ENCODE measurements at places on chromosomes 3 and 15.

DNA sequence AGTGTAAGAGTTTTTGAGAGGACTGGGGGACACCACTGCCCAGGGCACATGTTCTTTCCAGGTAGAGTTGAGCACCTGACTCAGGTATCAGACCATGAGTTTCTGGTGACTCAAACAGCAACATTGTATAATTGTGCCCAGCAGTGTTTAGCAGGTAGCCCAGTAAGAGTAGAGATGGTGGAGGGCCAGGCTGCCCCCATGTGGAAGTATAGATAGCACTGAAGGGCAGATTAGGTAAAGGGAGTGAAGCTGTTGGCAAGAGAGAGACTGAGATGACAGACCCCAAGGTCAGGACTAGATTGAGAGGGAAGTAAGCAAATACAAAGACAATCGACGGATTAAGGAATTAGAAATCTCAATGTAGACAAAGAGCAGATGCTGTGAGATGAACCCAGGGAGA lies 74.6 kb downstream of the TRIM42 start:
- DNase-seq: no peak

DNA sequence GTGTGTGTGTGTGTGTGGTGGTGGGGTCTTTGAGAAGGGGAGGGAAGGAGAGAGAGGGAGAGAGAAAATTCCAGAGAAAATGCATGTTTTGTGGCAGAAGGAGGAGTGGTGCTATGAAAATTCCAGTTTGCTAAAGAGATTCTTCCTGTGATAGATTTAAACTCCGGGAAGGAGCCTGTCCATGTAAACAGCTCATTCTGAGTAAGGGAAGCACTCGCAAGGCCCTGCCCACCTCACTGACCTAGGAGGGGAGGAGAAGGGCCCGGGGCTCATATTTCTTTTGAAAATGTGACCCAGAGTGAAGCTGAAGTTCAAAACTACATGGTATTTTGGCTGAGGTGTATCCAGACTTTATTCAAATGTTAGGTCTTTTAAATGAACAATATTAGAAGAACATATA lies 41.3 kb downstream of the ADAMTSL3 start:
- no peak for DNase-seq

DNA sequence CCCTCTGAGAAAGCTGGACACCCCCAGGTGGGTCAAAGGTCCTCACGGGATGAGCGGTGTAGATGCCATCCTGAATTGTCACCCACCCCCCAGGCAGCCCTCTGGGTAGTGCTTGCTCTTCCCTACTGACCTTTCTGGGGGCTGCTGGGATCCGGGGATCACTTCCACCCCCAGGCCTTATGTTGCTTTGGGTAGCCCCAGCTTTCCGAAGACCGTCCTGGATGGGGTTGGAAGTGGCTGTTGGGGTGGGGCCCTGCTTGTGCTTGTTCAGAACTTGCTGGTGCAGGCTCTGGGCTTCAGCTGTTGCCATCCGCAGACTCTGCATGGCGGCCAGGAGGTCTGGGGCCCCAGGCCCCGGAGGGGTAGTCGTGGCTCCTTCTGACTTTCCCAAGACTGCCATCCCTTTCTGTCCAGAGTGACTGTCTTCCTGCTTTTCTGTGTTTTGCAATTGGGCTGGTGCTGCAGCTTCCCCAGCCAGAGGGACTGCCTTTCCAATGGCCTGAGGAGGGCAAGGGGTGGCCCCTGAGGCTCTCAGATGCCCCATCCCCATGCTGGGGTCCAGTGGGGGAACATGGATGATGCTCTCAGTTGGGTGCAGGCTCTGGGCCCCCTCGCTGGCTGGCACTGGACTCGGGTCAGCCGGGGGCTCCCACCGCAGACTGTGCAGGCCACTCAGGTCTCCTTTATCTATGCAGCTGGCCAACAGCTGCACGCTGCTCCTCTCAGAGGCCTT lies 6.3 kb downstream of the XIRP1 start:
- DNase-seq: no peak

- no peak for DNase-seq
These were observed 14.3 kb upstream of the PDE8A start for GRCh38 chr15:84967380-84967779.

DNA sequence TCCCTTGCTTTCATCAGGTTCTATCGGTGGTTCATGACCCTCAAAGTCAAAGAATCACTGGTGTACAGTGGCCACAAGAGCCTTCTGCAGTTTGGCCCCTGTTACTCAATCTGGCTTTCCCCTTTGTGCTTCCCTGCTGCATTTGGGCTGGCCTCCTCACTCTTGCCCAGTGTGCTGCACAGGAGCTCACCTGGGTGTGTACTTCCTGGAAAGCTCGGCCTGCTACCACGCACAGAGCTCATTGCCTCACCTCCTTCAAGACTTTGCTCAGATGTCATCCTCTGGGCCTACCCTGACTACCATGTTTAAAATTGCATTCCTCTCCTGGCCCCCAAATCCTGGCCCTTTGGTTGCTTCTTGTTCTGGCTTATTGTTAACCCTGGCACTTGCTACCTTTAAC lies 90.9 kb downstream of the MITF start:
- no peak for DNase-seq

DNA sequence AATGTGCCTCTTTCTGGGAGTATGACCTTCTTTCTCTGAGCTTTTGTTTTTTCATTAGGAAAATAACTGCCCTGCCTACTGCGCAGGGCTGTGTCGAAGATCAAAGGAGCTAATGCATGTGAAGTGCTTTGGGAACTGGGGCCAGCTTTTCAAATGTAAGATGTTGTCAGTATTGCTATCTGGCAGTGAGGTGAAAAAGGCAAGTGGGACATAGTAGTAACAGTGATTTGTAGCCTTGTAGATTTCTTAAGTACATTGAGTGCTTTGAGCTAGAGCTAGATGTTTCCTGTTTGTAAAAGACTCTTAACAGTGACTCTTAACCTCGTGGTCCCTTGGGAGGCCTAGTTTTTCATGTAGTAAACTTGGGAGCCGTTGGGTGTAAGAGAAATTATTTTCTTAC lies 126.5 kb downstream of the ECT2 start:
- no peak for DNase-seq

DNA sequence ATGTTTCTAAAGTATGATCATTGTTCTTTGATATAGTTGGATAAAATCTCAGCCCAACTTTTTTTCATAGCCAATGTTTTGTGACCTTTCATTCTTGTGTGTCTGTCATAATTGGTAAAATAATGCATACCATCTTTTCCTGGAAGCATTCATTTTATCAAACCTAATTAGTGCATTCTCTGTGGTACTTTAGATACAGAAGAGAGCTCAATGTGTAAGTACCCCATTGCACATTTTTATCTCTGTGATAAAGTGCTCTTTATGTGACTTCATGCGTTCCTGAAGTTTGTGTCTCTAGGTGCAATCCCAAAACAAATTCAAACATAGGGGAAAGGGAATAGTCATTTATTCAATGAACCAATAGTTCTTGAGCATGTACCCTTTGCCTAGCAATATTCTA lies 628.5 kb downstream of the GBE1 start:
- DNase-seq: no peak

- DNase-seq: no peak
These were observed 89.5 kb downstream of the IL20RB start for GRCh38 chr3:137047240-137047639.

GRCh38 chr3:46098319-46098761 lies 71.1 kb upstream of the XCR1 start:
- DNase-seq: no peak

DNA sequence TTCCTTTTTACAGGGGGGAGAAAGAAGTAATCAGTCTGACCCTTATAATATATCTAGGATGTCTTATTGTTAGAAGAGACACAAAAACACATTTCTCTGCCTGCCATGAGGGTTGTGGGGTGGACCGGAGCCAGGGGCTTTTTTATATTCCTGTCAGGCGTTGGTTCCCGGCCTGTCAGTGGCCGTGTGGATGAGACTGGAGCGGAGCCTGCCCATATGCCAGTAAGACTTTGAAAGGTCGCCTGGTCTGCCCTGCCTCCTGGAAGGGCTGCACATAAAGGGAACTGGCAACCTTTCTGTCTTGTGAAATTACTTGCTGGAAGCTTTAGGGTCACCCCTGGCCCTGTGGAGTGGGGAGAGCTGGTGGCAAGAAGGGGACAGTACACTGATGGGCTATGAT lies 34.7 kb downstream of the MAP3K13 start:
- DNase-seq: no peak

DNA sequence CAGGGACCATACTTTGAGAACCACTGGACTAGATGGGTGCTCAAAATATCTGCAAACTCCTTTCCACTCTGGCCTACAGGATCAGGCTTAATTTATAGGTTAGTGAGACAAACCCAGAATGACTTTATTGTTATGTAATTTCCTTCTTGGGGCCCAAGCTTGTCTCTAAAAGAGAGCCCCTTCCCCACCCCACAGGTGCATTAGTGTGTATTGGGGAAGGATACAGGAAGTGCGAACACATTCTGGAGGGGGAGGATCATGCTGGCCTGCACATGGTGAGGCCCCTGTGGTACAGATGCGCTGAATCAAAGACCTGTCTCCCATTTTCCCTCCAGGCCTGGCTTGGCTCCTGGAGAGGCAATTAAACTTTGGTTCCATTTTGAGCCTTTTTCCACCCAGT lies 273.0 kb upstream of the LRTM1 start:
- no peak for DNase-seq

DNA sequence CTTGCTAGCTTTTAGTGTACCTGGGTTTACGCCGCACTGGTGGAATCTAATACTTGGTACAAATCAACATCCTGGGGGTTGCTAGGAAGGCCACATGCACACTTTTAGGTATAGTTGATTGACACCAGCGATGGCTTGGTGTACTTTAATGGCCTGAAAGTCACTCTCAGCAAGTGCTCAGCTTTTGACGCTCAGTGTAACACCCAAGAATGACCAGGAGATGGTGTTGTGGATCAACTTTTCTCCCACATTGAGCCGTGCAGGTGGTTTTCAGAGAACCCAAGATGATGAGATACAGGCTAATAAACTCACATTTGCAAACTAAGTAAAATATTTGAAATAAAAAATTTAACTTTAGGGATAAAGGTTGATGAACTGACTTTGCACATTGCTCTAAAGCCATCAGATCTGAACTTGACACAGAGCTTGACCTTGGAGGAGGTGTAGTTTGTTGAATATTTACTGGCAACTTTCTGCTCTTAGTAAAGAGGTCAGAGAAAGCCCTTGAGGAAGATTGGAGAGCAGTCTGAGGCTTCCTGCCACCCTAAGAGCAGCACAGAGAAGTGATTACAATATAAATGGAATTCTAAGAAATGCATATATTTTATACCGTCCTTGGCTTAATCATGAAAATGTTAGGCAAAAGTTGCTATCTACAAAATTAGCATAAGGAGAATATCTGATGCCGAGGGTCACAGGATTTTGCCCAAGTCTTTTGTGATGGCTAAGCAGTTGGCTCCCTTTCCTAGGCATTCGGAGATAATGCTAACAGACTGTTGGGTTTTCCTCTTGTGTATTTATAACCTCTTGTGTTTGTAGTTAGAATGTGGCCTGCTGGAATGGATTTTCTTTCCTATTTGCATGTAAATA lies 143.4 kb upstream of the RASGRP1 start:
- DNase-seq: peak; percentile 29

- no peak for DNase-seq
These were observed 521.6 kb downstream of the EPHA3 start for GRCh38 chr3:89628856-89629670.

GRCh38 chr3:66153481-66154443 lies 67.0 kb upstream of the SLC25A26 start:
- no peak for DNase-seq

Measured in smooth muscle cell of the brain vasculature (primary cell).